Mammary epithelial cell (primary cell): ENCODE measurements at places on chromosomes 16 and 17. TPM values are rescaled to one million over a fixed set of nuclear protein-coding genes. Genes with fewer than 3 reads are reported as not detected.

DNA sequence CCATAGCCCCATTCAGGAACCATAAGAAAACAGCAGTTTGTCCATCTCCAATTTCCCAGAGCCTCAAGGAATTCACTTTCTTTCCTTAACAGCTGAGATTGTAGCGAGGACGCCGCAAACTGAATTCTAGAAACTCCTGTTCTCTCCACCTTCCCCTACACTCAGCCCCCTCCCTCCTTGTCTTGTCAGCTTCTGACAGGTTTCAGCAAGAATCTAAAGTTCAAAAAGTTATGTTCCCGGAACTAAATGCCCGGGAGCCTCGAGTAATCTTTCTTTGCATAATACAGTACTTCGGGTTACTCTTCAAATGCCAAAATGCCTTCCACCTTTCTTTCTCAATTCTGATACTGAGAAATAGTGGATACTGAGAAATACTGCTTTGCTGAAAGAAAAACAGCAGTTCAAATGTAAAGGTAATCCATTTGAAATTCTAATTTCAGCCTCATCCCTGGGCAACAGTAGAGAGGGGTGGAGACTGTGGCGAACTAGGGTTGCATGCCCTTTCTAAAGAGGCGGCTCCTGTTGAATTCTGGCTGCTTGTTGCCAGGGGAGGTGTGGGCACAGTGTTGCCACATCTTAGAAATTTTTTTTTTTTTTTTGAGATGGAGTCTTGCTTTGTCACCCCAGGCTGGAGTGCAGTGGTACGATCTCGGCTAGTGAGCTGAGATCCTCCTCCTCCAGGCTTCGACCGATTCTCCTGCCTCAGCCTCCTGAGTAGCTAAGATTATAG lies 63.5 kb upstream of the USP7 start:
- DNase-seq, result peak; percentile 25

GRCh38 chr17:62186841-62187240 lies 121.8 kb upstream of the MED13 start:
- no peak for DNase-seq

GRCh38 chr16:19963301-19963700 lies 78.7 kb upstream of the GPRC5B start:
- no peak for DNase-seq

DNA sequence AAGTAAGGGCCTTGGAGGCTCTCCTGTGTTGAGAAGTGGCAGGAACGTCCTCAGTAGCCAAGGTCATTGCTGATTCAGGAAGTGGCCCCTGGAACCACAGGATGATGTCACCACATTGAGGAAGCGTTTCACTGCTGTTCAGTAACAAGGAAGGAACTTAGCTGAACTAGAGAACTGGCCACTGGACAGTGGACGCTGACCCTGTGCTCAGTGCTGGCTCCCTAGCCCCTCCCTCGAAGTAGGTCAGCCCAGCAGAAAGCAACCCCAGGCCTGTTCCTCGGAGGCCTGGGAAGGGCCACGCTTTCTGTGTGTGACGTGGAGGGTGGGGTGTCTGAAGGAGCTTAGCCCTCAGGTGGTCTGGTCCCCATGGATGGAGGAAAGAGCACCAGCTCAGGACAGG lies 58.3 kb downstream of the B9D1 start:
- DNase-seq, result no peak

GRCh38 chr17:40607641-40608040 lies 40.0 kb downstream of the SMARCE1 start:
- DNase-seq, result no peak

- peak; percentile 89 for DNase-seq
Measured at GRCh38 chr17:37570527-37571093, 38.6 kb downstream of the SYNRG start.

GRCh38 chr16:80527297-80527696 lies 13.5 kb upstream of the DYNLRB2 start:
- DNase-seq, result peak; percentile 11

- DNase-seq, result no peak
Measured at GRCh38 chr17:68851890-68852289, 103.3 kb downstream of the ABCA8 start.

- DNase-seq, result no peak
Measured at GRCh38 chr17:73208139-73208827, 15.4 kb downstream of the COG1 start.

DNA sequence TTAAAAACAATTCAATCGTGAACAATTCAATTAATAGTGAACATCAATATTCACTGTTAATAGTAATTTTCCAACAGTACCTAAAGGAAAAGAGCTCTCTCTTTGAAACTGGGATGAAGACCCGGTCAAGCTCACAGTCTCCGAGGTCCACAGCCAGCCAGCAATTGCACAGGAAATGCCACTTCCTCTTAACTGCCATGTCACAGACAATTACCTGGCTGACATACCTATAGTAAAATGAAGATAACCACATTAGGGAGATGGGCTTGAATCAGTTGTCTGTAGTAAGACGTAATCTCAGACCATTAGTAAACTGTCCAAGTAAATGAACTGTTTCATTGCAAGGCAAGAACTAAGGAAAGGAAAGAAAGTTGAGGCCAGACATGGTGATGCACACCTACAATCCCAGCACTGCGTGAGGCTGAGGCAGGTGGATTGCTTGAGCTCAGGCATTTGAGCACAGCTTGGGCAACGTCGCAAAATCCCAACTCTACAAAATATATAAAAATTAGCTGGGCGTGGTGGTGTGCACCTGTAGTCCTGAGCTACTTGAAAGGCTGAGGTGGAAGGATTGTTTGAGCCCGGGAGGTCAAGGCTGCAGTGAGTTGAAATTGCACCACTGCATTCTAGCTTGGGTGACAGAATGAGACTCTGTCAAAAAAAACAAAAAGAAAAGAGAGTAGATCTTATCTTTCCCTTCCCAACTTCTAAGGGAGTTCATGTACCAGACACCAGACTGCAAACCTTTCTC lies 36.9 kb downstream of the PKD1L3 start:
- DNase-seq, result no peak

DNA sequence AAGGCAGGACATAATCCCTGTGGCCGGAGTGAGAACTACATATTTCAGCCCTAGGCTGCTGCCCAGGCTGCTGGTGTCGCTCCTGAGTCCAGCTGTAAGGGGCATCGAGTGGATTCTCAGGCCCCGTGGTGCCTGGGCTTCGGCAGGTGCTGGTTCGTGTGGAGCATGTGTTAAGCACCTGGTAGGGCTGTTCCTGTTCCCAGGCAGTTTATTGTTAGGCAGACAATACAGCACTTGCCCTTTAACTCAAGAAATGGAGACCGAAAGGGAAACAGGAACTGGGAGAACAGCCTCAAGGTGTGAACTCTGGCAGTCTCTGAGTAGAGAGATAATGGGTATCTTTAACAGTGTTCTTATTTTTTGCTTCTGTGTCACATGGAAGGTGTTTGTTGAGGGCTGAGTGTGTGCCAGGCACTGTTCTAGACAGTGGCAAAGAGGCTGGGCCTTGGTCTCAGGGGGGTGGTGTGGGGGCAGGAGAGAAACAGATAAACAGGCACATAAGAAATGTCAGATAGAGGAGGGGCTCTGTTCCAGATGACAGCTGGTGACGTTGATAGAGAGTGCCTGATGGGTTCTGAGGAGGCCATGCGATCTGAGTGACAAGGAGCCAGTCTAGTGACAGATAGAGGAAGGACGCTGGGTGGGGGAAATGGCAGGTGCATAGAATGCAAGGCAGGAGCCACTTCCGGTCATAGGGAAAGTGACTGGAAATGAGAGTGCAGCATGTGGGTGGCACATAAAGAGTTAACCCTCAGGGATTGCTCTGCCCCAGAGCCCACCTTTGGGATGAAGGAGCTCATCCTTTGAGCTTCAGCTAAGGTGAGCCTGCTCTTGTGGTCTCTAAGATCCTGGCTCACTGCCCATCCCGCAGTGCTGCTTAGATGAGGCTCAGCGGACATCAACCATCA lies 33.8 kb downstream of the EPN2 start:
- no peak for DNase-seq

DNA sequence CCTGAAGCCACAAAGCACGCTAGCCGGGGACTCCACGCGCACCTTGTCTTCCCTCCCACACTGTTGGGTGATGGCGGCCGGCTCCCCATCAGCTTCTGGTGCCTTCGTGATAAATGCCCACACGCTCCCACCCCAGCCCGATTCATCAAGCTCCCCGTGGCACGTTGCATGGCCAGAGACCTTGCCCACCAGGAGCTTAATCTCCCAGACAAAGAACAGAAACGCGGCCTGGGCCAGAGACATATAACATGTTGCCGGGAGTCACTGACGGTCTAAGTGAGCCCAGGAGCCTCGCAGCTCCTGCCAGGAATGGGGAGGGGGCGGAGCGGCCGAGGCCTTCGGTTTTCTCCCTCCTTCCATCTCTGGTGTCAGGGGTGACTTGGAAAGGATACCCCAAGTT lies 93.1 kb downstream of the SDK2 start:
- no peak for DNase-seq

GRCh38 chr16:71929048-71929447 lies 33.7 kb downstream of the IST1 start:
- DNase-seq, result no peak

GRCh38 chr17:80220054-80220735 lies at the start of the genes SGSH and SLC26A11:
SGSH (minus strand) TSS chr17:80220333; CDS start chr17:80220313, 20 bp downstream.
SLC26A11 (plus strand) TSS chr17:80220427; CDS start chr17:80221561, 1,134 bp downstream.
- peak; percentile 45 for DNase-seq

DNA sequence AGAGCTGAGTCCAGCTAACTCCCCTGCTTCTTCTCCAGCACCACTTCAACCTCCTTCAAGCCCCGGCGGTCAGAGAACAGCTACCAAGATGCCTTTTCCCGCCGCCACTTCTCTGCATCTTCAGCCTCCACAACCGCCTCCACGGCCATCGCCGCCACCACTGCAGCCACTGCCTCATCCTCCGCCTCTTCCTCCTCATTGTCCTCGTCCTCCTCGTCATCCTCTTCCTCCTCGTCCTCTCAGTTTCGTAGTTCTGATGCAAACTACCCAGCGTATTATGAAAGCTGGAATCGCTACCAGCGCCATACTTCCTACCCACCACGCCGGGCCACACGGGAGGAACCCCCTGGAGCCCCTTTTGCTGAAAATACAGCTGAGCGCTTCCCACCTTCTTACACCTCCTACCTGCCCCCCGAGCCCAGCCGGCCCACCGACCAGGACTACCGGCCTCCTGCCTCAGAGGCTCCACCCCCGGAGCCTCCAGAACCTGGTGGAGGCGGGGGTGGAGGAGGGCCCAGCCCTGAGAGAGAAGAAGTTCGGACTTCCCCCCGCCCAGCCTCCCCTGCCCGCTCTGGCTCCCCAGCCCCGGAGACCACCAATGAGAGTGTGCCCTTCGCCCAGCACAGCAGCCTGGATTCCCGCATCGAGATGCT lies 7.1 kb downstream of the SETD1A start:
- no peak for DNase-seq

- no peak for DNase-seq
Measured at GRCh38 chr17:21397341-21398190, 21.4 kb downstream of the KCNJ12 start.

DNA sequence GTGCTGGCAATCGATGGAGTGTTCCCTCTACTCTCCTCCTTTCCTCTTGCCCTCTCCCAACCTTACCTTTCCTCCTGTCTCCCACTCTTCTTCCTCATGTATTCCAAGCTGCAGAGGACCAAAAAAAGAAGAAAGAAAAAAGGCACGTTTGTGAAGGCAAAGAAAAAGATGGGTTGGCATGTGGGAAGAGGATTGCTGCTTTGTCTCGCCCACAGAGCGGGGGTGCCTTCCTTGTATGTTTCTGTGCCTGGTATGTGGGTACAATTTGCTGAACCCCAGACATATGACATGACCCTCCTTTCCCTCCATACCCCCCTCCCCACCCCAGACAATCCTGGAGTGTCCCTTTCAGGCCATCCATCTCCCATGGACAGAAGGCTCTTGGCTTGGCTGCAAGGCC lies 13.1 kb upstream of the CTCF start:
- no peak for DNase-seq

GRCh38 chr16:31093132-31093703 lies 1.4 kb downstream of the VKORC1 start:
- peak; percentile 50 for DNase-seq

- DNase-seq, result no peak
Measured at GRCh38 chr16:48137822-48138221, 18.0 kb downstream of the ABCC12 start.

- DNase-seq, result no peak
Measured at GRCh38 chr16:76768948-76769347, 422.0 kb upstream of the MON1B start.

- DNase-seq, result no peak
Measured at GRCh38 chr17:67646472-67646871, 71.3 kb upstream of the NOL11 start.

DNA sequence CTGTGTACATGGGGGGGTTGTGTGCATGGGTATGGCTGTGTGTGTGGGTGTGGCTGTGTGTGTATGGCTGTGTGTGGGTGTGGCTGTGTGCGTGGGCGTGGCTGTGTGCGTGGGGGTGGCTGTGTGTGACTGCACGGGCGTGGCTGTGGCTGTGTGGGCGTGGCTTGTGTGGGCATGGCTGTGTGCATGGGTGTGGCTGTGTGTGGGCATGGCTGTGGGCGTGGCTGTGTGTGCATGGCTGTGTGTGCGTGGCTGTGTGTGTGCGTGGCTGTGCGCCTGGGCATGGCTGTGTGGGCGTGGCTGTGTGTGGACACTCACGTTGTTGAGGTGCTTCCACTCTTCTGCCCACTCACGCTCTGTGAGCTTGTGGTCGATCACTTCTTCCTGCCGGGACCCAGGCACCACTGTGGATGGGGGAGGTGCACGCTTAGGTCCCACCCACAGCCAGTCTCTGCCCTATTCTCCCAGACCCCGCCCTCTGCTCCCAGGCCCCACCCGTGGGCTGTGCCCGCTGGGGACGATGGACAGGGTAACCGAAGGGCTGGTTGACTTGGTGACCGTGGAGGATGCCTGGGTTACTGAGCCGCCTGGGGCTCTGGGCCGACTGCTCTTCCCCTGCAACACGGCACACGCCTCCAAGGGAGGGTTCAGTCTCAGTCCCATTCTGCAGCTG lies 16.0 kb upstream of the PABPN1L start:
- DNase-seq, result no peak

DNA sequence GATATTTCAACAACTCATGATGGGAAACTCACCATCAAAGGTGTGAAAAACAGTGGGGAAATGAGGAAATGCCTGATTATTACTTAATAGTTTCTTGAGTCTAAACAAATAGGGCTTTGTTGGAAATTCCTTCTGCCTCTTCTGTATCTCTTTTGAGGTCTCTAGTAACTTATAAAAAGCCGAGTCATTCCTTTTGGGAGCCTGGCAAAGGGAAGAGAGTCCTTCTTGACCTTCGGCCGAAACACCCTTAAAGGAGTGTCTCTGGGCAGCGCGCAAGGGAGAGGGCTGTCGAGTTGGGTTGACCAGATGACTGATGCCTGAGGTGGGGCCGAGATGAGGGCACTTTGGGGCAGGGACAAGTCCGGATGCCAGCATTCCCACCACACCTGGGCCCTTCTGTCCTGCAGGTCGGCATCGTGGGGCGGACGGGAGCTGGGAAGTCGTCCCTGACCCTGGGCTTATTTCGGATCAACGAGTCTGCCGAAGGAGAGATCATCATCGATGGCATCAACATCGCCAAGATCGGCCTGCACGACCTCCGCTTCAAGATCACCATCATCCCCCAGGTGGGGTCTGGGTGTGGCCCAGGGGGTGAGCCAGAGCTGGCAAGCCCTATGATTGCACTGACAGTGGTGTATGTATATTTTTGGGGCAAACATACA lies 89.2 kb downstream of the ABCC6 start:
- no peak for DNase-seq

ZNF423 gene
- 0.33 TPM for total RNA-seq

KRTAP4-1 gene
- not detected in 2 replicates for total RNA-seq

KRT39 gene
- not detected in 2 replicates for total RNA-seq

SP6 gene
- total RNA-seq, result 12.7 and 15.1 TPM in 2 replicates

SLC5A2 gene
- 0.66 and 0.78 TPM in 2 replicates for total RNA-seq

ITGAD gene
- not detected for total RNA-seq

NGFR gene
- total RNA-seq, result 12.8 and 16.3 TPM in 2 replicates

RCVRN gene
- not detected for total RNA-seq
